ENCODE measurements at places on chromosomes 11 and 22.

DNA sequence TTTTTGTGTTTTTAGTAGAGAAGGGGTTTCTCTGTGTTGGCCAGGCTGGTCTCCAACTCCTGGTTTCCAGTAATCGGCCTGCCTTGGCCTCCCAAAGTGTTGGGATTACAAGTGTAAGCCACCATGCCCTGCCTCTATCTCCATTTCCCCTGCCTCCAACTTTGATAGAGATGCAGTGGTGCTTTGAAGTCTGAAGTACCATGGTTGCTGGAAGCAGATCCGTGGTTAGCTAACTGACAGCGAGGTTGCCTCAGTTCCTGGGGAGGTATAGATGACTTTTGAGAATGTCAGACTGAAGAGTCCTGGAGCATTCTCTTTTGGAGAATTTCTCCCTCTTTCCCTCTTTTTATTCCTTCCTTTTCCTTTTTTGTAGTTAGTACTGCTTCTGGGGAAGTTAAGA lies 111.5 kb upstream of the RRM1 start:
- DNase-seq: no peak

- no peak for DNase-seq
Observed at GRCh38 chr22:17410576-17410975, 41.3 kb downstream of the CECR2 start.

GRCh38 chr11:45647329-45647728 lies 18.1 kb downstream of the CHST1 start:
- no peak for DNase-seq

DNA sequence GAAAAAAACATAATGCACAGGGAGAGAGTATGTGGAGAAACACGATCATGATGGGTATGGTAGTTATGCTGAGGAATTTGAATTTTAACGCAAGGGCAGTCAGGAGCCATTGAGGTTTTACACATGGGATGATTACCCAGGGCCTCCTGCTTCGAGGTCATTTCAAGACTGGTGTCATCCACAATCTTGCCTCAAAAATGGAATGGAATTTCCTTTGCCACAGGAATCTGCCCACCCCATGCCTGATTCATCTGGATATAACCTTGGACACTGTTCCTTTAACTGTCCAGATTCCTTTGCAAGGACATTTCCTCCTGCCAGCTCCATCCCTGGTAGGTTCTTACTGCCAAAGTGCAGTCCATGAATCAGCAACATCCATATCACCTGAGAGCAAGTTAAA lies 655.9 kb upstream of the TENM4 start:
- no peak for DNase-seq

Measured in central memory CD8-positive, alpha-beta T cell (primary cell).